ENCODE measurements at places on chromosomes 1 and 21.

DNA sequence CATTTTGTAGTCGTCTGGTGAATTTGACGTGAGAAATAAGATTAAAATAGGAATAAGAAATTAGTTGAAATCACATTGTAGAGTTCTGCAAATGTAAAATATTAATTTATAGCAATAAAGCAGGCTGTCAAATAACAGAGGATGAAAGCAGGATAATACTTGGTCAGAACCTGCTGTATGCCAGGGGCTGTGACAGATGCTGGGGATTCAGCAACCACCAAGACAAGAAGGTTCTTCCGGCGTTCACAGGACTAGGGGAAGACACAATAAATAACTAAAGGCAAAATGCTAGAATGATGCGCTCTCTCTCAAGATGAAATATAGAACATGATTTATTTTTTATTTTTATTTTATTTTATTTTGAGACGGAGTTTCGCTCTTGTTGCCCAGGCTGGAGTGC lies 6.8 kb upstream of the PARK7 start:
- no peak for DNase-seq

DNA sequence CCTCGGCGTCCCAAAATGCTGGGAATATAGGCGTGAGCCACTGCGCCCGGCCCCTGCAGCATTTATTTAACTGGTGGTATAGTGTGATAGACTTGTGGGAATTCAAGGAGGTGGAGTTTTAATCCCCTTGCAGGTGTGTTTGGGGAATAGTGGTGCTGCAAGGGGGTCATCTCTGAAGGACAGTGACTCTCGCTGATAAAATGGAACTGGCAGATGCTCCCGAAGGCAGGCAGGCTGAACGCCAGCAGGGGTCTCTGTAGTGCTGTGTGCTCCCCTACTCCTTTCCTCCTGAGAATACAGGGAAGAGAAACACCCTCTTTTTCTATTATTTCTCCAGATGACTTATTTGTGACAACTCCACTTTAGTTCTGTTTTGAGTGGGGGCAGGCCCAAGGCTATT lies 4.0 kb downstream of the OSCP1 start:
- no peak for DNase-seq

- DNase-seq = no peak
Observed at GRCh38 chr1:180901076-180901990, 11.4 kb upstream of the KIAA1614 start.

- no peak for DNase-seq
Observed at GRCh38 chr1:156866249-156866909, 5.7 kb downstream of the NTRK1 start.

GRCh38 chr1:229302740-229303139 lies 31.8 kb downstream of the RAB4A start:
- no peak for DNase-seq
